ENCODE measurements at places on chromosomes 1 and 21.

DNA sequence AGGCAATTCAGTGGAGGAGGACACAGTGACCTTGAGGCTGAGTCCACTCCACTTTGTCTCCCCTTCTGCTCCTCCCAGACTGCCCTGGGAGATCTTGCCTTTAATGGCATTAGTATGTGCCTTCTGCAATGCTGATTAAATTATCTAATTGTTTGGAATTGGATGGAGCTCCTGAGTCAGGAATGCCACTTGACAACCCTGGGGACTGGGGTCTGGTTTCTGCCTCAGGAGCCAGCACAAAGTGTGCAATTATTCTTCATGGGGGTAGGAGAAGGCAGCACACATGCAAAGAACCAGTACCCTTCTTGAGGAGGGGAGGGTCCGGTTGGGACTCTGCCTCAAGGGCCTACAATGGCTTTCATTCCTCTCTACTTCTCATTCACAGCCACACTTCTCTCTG is 11.9 kb upstream of the PLXNA2 start:
- DNase-seq: no peak

GRCh38 chr1:155062702-155063411 is 683 bp upstream of the EFNA4 start:
- DNase-seq: no peak

DNA sequence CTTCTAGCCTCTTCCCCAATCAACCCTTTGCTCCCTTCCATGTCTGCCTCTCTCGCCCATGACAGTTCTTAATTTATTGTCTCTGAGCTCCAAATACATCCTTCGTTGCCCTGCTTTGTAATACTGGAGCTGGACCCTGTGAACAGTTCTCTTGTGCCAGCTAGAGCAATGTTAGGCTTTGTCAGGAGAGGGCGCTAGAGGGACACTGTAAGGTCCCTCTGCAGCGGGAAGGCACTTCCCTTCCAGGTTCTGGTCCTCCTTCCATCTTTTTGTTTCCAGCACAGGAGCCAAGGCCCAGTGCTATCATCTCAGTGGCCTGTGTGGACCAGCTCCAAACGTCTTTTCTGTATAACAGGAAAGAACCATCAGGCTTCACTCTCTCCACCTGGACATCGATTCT is 95.9 kb downstream of the PTPRU start:
- peak; percentile 18 for DNase-seq

- no peak for DNase-seq
These were observed 108.7 kb downstream of the TOMM20 start for GRCh38 chr1:235019961-235020360.

GRCh38 chr21:41612674-41613532 is 104.9 kb upstream of the TMPRSS2 start:
- DNase-seq: no peak

DNA sequence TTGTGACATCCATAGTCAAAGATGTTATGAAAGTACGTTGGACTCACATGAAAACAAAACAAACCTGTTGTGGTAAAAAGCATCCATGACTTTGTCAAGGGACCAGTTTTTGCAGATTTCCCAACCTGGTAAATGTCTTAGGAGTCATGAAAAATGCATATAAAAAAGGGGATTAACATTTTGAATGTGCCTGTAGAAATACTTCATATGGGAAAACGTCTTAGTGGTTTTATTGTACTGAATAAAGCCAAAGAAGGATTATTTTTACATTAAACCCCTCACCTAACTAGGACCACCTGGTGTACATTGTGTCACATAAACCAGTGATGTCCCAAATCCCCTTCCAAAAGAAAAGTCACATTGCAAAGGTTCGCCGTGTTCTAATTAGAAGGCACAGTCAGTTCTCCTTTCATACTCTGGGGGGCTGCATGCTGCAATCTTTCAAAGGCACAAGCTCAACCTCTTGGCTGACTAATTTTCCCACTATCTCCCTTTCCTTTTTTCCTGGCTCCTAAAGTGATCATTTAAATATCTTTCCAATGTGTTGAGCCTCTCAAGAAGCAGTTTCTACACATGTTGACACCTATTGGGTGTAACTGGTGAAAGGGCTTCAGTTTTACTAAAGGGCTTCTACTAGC is 119.8 kb upstream of the SPAG17 start:
- no peak for DNase-seq

DNA sequence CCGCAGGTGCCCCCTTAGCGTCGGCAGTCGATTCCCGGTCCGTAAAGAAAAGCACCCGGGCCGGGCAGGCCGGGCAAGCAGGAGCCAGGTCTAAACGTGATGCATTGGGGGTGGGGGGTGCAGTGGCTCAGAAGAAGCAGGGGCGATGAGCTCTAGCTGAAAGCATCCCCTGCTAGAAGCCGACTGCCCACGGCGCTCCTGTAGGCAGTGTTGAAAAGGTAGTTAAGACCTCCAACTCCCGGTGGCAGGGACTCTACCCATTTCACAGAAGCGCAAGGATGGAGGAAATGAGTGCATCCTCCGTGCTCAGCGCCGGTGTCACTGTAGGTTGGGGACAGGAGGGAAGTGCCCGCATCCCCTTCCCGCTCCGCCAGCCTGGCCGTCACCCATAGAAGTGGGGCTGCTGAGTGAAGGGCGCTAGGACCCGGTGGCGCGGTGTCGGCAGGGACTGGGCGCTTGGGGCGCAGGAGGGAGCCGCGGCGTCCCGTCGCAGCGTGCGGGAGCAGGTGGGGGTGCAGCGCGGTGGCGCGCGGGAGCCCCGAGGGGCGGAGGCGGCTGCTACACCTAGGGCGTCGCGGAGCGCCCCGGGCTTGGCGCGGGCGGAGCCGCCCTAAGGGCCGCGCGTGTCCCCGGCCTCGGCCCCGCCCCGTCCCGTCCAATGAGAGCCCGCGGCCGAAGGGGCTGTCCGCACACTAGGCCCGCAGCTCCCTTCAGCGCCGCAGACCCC is at the start of gene WNT2B:
Gene WNT2B (plus strand): TSS at position 688 of the 727 bp plus-strand sequence. CDS start 298 bp downstream, outside the sequence.
- no peak for DNase-seq
